ENCODE measurements at places on chromosomes 7 and 10. TPM values are rescaled to one million over a fixed set of nuclear protein-coding genes. Genes with fewer than 3 reads are reported as not detected.

The SPDYE2B gene
- not detected for total RNA-seq

The ARHGEF35 gene
- total RNA-seq = 3.8 TPM

The HOXA5 gene
- total RNA-seq = 25.9 TPM

The SLC26A5 gene
- 0.19 TPM for total RNA-seq

The CDK1 gene
- total RNA-seq = 1.9 TPM

The MSMB gene
- total RNA-seq = not detected

The CADPS2 gene
- 16.8 TPM for total RNA-seq

DNA sequence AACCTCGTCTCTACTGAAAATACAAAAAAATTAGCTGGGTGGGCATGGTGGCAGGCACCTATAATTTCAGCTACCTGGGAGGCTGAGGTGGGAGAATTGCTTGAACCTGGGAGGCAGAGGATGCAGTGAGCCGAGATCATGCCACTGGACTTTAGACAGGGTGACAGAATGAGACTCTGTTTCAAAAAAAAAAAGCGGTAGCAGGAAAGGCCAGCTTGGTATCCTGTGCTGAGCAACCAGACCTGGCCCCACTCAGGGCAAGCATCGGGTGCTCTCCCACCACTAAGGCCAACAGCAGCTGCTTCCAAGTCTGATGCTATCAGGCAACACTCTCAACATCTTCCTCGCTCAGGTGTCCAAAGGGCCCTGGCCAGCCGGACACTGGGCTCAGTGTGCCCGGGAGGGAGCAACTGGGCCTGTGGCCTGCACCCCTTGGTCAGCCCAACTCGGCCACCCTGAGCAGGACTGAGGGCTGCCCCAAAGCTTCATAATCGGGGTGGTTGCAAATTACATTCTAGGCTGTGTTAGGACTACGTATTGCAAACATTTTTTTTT, 44.3 kb upstream of the MSMB start:
- DNase-seq = no peak

DNA sequence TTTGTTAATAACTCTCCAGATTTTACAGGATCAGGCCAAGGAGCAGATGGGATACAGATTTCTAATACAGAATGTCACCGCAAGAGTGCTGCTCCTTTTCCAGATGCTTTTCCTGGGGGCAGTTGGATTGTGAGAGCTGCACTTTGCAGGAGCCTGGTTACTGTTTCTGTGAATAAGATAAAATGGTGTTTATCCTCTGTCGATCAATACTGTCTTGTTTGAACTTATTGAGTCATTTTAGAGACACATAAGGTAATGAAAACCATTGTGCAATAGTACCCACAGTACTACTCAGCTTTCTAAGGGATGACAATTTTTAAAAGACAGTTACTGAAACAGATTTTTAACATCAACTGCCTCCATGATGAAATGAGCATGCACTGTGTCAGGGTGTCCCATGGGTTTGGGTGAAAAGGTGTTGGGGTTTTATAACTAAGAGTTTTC, 2.9 kb downstream of the A1CF start:
- DNase-seq = no peak

- no peak for DNase-seq
These were observed 104.3 kb downstream of the CUL2 start for GRCh38 chr10:34985823-34986222.

- DNase-seq = no peak
These were observed 65.9 kb downstream of the BBS9 start for GRCh38 chr7:33195264-33195663.

DNA sequence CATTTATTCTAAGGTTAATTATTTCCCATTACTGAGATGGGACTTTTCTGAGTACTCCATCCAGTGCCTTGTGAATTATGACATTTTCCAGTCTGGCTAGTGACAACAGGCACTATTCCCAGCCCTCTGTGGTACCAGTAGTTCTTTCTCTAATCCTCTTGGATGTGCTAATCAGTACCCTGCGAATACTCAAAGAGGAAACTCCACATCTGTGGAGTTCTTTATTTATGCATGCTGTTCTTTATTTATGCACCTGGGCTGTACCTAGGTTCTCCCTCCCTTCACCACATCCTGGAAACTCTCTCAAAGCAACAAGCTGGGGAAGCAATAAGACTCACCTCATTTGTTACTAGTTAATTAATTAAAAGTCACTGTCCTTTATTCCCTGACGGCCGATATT, 83.5 kb downstream of the TSPAN12 start:
- DNase-seq = no peak

DNA sequence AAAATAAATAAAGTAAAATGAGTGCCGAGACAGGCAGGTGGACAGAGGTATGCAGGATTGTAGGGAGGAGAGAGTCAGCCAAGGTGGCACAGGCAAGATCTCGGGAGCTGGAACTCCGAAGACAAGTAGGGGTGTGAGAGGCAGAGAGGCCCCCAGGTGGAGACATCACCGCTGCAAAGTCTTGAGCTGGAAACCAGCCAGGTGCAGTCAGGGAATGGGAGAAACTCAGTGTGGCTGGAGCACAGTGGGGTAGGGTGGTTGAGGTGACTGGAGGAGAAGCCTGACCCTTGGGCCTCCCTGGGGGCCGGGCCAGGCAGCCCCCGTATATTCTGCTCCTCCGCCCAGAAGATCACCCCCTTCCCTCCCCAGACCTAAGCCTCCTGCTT, 4.2 kb downstream of the EPHB4 start:
- DNase-seq = no peak

GRCh38 chr10:84997870-84998269, 669.5 kb downstream of the CCSER2 start:
- DNase-seq = no peak

DNA sequence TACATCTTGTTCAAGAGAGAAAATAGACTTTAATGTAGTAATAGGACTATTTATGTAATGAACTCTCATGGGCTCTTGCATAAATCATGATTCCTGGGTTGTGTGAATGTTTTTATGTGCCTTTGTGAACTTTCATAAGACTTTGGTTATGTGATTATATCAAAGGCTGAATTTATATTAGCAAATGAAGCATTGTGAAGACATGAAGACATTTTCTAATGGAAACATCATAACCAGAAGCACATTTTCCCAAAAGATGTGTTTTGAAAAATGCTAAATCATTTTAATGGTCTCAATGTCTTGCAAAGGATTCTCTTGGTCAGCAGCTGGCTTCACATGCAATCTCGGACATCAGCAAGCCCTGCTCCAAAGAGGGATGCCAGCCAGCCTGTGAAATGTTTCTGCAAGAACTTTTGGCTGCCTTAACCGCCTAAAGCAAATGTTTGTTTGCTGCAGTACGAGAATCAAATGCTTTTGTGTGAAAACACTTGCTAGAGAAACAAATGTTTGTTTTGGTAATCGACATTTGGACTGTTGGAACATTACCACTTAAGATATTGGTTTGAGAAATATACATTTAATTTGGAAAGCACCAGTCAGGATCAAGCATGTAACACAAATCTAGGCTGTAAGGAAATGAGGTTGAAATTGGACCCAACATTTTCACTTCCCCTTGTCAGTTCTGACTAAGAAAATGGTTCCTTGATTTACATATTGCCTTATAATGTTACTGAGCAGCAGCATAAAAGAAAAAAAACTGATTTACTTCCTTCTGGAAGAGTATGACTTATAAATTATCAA, 102.1 kb downstream of the RTKN2 start:
- DNase-seq = no peak

- DNase-seq = no peak
These were observed 92.8 kb upstream of the KCND2 start for GRCh38 chr7:120180221-120180620.

DNA sequence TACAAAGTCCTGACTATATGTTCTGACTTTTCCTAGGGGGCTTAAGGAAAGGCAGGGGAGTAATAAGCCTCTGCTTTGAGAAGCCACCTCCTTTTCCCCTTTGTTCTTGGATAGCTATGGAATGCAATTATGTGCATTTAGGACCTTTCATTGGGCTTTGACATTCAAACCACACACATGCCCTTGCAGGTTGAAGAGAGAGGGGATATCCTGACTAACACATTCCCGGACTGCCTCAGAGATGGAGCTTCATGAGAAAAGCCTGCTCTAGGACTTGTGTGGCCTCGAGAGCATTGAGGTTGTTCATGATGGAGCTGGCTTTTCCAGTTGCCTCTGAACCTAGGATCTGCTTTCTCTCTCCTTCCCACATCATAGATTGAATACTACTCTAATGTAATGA, 694.5 kb downstream of the LRMDA start:
- DNase-seq = no peak

DNA sequence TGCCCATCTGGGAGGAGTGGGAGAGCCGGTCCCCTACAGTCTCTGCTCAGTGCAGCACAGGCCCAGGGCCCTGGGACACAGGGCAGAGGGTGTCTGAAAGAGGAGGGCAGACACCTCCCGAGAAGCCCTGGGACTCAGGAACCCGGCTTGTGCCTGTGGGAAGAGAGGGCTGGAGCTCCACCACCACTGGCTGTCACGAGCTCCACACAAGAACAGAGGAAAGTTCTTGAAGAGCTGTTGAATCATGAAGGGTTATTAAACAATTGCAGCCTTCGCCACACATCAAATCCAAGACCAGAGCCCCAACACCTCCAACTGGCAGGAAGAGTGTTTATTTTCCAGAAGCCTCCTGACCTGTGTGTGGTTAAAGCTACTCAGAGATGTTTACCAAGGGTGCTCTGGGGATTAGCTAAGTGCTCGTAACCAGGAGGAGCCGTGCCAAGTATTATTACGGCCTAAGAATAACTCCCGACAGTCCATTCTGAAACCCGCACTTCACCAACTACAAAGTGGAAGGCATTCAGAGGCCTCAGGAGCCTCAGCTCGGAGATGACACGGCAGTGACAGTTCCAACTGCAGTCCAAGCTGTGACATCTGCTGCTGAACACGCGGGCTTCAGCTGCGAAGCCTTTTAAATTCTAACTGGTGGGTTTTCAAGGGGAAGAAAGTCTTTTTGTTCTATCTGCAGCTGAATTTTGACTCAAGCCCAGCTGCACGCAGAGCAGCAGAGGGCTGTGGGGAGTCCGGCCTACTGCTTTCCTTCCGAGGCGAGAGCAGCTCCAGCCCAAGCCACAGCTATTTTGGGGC, 75.1 kb downstream of the MAD1L1 start:
- no peak for DNase-seq

DNA sequence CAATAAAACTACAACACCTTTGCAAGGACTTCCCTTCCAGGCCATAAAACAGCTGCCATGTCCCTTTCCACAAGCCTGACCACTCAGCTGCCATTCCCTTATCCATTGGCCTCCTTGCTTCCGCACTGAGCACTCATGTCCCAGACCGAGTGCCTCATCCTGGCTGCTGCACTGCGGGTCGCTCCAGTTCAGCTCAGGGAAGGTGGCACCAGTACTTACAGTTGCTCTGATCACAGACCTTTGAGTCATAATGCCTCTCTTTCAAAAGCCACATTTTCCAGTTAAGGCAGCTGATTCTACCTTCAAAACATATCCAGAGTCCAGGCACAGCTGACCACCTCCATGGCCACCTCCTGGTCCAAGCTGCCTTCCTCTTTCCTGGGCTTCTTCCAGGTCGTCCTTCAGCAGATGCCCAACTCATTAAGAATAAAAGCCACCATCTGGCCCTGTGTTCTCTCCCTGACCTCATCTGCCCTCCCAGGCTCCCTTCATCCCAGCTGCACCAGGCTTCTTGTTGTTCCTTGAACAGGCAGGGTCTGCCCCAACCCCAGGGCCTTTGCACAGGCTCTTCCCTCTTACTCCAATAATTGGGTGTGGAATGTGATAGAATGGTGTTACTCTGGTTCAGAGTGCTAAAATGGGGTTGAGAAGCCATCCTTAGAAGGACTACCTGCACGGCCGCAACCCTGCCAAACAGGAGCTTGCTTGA, 64.5 kb downstream of the RAMP3 start:
- no peak for DNase-seq

- no peak for DNase-seq
These were observed 20.1 kb downstream of the P4HA1 start for GRCh38 chr10:73076360-73077183.

GRCh38 chr7:98369726-98370125, 31.2 kb downstream of the BAIAP2L1 start:
- DNase-seq = no peak

- no peak for DNase-seq
These were observed 48.3 kb downstream of the CSTF2T start for GRCh38 chr10:51651063-51651462.

DNA sequence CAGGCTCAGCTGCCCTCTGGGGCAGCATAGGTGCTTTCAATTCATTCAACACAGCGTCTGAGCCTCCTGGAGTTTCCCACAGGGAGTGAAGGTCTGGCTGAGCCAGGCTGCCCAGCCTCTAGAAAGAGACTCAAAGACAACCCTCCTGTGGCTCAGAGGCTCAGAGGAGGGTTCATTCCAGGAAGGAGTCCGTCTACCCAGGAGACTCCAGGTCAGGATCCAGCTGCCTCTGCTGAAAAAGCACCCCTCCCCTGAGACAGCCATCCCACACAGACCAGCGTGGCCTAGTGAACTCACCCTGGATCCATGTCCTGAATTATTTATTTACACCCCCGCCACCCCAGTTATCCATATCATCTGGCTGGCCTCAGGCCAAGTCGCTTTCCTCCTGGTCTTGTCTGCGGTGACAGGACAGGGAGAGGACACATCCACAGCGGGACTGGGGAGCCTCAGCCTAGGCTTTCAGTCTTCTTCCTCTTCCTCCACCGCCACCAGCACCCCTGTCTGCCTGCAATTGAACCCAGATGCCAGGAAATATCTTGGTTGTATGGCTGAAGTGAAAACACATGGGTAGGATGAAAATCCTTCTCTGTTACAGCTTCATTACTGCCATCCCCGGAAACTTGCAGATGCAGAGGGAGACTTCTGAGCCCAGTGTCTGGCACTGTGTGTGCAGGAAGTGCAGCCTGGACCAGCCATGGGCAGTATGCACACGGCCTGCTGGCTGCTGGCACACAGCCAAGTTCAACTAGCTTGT, 44.0 kb upstream of the COL13A1 start:
- DNase-seq = no peak

GRCh38 chr7:112533591-112533990, 52.8 kb downstream of the LSMEM1 start:
- DNase-seq = no peak

DNA sequence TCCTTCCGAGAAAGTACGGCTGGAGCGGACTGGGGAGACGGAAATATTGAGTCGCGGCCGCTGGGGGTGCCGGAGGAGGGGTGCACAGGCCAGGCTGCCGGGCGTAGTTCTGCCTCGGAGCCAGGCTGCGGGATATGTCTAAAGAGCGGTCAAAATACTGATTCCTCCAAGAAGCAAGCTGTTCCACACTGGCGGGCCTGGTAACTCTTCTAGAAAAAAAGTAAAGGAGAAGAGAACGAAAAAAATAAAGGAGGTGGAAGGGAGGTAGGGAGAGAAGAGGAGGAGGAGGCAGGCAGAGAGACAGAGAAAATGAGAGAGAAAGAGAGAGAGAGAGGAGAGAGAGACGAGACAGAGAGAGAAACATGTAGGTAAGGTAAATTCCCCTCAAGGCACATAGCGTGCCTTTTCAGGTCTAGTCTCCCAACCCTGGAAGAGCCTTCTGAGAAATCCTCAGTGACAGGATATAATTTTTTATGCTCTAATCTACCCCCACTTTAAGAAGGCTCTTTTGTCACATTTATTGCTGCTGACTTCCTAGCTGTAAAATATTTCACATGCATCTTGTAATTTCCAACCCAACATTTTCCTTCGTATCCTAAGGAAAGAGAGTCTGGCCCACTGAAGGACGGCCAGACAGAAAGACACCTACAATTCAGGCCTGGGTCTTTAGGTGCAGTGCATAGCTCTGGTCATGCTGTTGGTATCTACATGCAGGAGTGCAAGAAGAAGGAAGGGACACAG, 5.7 kb downstream of the DLX5 start:
- no peak for DNase-seq
